Dermis microvascular lymphatic vessel endothelial cell (primary cell): ENCODE measurements at places on chromosomes 13 and 19. TPM values are rescaled to one million over a fixed set of nuclear protein-coding genes. Genes with fewer than 3 reads are reported as not detected.
A peak's percentile ranks its signal among the peaks of the same experiment; 100 is the strongest.

DNA sequence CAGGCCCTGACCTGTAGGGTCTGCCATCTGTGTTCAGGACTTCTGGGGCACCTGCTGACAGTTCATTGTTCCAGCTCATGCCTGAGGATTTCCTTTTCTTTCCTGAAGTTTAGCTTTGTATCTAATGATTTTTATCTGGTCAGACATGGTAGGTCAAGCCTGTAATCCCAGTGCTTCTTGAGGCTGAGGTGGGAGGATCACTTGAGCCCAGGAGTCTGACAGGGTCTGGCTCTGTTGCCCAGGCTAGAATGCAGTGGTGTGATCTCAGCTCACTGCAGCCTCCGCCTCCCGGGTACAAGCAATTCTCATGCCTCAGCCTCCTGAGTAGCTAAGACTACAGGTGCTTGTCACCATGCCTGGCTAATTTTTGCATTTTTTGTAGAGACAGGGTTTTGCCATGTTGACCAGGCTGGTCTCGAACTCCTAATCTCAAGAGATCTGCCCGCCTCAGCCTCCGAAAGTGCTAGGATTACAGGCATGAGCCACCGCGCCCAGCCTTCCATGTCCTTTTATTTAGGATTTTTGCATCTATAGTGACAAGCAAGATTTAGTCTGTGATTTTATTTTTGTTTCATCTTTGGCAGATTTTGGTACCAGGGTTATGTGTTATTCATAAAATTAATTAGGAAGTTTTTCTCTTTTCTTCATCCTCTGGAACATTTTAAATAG is 33.2 kb downstream of the CHST8 start:
- DNase-seq = no peak

- DNase-seq = no peak
These were observed 200.0 kb downstream of the PCDH20 start for GRCh38 chr13:61215601-61216000.

DNA sequence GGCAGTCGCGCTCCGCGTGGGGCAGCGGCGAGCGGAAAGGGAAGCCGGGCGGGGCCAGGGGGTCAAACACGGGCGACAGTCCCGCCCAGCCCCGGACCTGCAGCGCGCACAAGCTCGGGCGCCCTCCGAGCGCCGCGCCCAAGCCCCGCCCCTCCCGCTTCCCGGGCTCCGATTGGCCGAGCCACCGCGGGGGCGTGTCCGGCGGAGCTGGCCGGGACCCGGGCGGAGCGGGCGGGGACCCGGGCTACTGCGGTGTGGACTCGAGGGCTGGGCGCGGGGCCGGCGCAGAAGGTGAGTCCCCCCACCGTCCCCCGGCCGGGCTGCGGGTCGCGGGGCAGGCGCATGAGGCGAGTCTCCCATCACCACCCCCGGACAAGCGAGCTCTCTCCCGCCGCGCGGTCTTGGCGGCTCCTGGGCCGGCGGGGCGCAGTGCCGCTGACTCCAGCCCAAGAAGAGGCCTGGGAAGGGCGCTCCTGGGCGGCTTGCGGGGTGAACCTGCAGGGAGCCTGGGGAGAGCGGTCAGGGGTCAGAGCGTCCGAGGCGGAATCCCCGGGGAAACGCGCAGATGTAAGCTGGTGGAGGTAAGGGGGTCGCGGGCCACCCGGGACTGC is at the start of gene PLEKHF1:
PLEKHF1 (plus strand) TSS at position 247 of the 611 bp plus-strand sequence. CDS start 8,379 bp downstream, outside the sequence.
- DNase-seq = no peak

- peak; percentile 33 for DNase-seq
These were observed 666 bp downstream of the BIVM start for GRCh38 chr13:102799426-102800144.

The NANOS3 gene
- 0.25 TPM in 1 of 2 replicates, not detected in the other for total RNA-seq

The LGALS14 gene
- total RNA-seq = not detected in 2 replicates

The GRK1 gene
- total RNA-seq = not detected in 2 replicates

The TTC9B gene
- not detected in 2 replicates for total RNA-seq

The LPAR2 gene
- total RNA-seq = 0.51 and 1.0 TPM in 2 replicates

The SMIM44 gene
- total RNA-seq = not detected in 2 replicates

The CEACAM1 gene
- 10.9 and 35.7 TPM in 2 replicates for total RNA-seq
